AG09319 (cell line): ENCODE measurements at places on chromosomes 3 and 15.

DNA sequence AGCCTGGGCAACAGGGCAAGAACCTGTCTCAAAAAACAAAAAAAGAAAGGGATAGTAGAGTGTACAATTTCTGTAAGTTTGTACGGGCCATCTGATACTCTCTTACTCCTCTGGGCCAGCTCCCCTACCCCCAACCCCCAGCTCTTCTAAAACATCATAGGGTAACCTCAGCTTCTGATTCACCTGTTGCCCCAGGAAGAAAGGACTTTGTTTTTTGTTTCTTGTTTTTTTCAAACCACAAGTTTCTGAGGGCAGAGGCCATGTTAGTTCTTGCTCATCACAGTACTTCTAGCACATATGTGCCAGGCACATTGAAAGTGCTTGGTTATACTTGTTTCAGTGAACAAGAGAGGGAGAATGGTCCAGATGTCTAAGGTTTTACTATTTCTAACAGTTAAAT, 20.2 kb downstream of the ATOSA start:
- no peak for DNase-seq

DNA sequence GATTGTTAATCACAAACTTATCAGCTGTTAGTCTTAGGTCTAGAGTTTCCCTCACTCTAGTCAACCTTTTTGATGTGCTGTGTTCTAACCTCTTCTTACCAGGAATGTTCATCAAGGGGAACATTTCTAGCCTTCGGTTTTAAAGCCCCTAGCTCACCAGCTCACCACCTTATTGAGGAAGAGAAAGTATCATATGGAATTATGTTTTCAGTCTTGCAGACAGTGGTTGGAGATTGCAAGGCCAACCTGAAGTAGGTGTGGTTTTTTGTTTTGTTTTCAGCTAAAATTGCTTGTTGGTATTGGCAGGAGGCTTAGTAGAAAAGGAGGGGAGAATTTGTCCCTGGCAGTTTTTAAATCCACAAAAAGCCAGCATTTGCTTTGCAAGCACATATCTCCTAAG, 48.4 kb upstream of the CCDC80 start:
- no peak for DNase-seq

- DNase-seq, result no peak
Measured at GRCh38 chr3:169913323-169913722, 2.0 kb downstream of the SAMD7 start.

DNA sequence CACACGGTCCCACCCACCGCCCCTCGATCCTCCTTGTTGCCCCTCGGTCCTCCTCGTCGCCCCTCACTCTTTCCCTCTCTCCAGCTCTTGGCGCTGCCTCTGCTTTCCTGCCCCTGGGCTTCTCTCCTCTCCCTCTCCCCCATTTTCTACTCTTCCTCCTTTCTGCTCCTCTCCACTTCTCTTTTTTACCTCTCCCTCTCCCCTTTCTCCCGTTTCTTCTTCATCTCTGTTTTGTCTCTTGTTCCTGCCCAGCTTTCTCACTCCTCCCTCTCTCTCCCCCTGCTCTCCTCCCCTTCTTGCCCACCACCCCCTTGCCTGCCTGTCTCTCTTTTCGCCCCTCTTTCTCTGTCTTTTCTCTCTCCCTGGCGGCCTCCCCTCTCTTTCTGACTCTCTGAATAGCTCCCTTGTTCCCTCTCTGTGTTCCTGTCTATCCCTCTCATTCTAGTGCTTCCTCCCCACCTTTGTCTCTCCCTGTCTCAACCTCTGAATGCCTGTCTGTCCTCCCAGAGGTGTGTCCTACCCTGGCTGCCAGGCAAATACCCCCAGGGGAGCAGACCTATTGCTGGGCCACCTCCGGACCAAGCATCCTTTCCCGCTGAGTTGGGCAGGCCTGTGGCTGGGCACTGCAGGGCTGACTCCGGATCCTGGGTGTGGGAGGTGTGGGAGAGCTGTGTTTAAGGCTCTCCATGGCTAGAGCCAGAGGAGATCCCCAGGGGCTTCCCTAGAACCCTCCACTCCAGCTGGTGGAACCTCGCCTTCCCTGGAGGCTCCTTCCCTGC, 41.0 kb downstream of the EPHB3 start:
- DNase-seq, result no peak

- DNase-seq, result peak; percentile 68
Measured at GRCh38 chr15:71752604-71753289, 57.6 kb upstream of the NR2E3 start.

- DNase-seq, result no peak
Measured at GRCh38 chr3:172134352-172134751, 95.0 kb downstream of the FNDC3B start.

- DNase-seq, result no peak
Measured at GRCh38 chr15:82812994-82813393, 3.6 kb downstream of the WHAMM start.

DNA sequence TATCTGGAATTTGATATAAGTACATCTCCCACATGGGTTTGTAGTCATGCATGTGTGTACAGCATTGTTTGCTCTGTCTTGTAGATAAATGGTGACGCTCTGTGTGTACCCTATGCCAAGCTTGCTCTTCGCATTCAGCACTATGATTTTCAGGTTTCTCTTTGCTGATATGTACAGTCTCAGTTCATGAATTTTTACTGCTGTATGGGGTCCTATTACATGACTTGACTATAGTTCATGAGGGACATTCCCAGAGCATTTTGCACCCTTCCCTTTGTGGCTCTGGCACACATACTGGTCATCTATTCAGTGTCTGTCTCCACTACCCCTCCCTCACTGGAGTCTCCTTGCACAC, 132.7 kb downstream of the EEFSEC start:
- no peak for DNase-seq

DNA sequence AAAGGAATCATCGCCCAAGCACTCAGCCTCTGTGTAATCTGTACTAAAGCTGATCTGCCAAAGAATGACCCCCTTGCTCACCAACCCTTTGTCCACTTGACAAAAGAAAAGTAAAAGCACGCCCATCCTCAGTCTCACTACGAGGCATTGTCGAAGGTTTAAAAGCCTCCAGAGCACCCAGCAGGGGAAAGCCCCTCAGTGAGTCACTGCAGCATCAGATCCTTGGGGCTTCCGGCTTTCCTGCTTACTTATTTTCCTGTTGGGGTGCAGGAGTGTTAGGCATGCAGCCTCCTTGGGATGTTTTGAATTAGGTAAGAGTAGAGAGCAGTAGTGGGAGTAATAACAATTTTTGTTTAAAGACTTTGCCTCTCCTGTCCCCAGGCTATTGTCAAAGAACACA, 216.1 kb downstream of the MTHFS start:
- peak; percentile 19 for DNase-seq

GRCh38 chr15:58148120-58148519, 9.9 kb downstream of the AQP9 start:
- DNase-seq, result no peak

DNA sequence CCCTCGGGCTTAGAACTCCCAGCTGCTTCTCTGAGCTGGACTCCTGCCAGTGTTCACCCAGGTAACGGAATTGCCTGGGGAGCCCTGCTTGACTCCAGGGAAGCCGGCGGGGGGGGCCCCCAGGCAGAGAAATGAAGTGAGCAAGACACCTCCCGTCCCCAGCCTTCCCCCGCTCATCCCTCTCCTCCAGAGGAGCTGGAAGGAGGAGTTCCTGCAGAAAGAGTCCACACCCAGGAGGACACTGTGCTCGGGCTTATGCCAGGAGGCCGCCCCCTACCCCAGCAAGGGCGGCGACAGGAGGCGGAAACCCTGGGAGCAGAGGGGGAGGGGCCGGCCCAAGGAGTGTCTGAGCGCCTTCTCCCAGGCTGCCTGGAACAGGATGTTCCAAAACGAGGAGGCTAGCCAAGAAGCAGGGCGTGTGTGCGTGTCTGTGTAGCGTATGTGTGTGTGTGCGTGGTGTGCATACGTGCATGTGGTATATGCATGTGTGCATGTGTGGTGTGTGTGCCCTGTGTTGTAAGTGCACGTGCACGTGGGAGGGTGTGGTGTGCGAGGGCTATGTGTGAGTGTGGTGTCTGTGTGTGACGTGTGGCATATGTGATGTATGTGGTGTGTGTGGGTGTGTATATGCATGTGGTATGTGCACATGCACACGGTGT, 511.3 kb downstream of the SHQ1 start:
- DNase-seq, result no peak

DNA sequence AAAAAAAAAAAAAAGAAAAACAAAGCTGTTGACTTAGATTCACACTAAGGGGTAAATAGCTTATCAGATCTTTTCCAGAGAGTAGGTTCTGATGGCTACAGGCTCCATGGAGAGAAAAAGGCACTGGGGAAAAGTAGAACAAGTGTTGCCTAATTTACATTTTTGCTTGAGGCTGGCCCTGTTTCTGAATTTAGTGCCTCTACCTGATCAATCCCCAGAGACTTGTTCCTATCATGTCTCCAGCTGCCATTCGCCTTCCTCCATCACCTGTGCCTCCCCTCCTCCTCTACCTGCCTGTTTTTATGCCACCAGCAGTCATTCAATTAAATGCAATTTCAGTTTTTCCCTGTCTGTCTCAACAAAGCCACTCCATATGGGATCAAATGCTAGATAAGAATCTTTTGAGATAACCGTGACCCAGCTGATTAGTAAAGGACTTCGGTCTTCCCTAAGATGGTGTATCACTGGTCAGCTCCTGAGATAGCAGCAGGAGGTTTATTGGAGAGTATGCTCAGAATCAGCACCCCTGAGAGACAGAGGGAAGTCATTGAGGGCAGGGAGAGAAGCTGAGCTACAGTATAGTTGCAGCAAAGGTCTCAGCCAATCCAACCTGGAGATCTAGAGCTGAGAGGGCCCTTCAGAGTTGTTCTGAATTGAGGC, 88.1 kb upstream of the GADL1 start:
- no peak for DNase-seq

DNA sequence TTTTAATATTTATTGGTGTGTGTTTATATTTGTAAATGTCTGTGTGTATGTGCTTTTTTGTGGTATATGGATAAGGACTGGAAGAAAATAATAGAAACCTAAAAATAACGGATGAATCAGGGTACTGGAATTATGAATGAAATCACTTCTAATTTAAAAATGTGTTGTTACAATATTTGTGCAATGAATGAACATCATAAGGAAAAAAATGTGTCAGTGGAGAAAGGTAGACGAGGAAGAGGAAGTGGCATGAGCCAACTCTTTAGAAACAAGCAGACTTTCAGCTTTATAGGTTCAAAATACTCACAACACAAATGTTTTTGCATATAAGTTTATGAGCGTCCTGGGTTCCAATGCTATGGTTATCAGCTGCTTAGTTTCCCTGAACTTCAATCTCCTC, 59.4 kb downstream of the SOX2 start:
- no peak for DNase-seq

DNA sequence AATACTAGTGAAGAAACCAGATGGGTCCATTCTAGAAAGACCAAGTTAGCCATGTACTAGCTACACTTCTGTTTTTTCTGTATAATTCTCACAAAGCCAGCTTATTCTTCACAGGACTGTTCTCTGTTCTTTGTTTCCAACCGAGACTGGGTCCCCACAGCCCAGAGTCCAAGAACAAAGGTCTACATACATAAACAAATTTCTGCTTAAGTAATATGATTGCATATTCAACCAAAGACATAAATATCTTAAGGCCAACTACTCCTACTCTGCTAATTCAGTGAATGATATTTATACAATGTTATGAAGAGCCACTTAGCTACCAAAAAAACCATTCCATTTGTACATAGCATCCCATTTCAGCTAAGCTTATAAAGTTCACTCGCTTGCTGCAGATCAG, 299.8 kb upstream of the CCDC54 start:
- no peak for DNase-seq

GRCh38 chr3:31533169-31534064, 692 bp downstream of the STT3B start:
- no peak for DNase-seq

- no peak for DNase-seq
Measured at GRCh38 chr3:88151358-88151757, 1.6 kb downstream of the C3orf38 start.

DNA sequence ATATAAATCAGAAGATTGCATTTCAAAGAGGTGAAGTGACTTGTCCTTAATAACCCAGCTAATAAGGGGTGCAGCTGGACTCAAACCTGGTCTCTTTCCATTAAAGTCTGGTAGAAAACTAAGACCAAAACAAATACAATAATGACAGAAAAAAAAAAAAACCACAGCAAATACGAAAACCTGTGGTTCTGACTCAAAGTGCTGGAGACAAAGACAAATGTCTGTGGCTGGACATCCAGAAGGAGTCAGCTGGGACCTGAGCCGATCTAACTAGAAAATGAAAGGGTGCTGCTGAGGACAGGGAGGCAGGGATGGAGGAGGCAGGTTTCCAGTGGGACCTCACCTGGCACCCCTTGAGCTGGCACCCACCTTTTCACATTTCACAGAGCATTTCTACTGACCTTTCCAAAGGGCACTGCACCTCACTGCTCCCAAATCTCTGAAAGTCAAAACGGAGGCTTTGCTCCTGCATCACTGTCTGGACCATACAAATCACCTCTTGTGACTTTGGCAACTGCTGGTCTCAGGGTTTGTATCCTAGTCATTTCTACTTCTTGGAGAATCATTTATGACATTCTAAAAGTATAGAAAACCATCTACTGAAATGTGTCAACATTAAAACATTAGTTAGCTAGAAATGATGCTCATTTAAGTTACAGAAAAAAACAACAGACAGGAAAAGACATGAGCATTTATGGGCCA, 61.7 kb downstream of the CCNL1 start:
- DNase-seq, result no peak

- peak; percentile 2 for DNase-seq
Measured at GRCh38 chr15:80309769-80310384, 57.9 kb upstream of the CTXND1 start.

DNA sequence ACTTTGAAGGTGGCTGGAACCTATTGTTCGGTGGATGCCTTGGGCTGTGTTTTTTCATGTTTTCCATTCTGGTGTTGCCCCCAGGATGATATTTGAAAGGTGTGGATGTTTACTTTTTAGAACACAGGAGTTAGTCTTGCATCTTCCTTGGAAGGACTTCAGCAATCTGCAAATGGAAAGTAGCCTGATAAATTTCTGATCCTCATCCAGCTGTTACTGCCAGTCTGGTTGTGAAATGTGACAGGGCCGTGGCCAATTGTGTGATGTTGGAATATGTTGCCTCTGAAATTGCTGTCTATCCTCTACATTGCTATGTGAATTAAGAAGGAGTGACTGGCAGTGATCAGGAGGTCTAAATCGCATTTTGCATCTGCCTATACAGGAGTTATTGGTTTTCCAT, 382.5 kb upstream of the C2CD4B start:
- DNase-seq, result no peak

- no peak for DNase-seq
Measured at GRCh38 chr3:69888040-69888942, 111.2 kb upstream of the SAMMSON start.

DNA sequence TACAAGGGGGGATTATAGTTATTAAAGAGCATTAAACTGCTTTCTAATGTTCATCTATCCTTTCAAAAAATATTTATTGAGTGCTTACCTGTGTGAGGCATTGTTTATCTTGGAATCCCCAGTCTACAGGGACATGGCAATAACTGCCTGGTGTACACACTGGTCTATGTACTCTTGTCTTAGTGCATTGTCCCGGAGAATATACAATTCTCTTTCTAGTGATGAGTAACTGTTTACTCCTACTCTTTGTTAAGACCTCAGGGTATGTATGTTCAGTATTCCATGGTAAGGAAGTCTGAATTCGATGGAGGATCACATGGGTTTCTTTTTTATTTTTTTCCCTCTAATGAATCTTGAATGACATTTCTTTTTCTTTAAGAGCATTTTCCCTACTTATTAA, 772.4 kb upstream of the NR2F2 start:
- no peak for DNase-seq
